ENCODE measurements at places on chromosomes 16 and 17. TPM values are rescaled to one million over a fixed set of nuclear protein-coding genes. Genes with fewer than 3 reads are reported as not detected.

HOXB7 gene
- 0.93 TPM for total RNA-seq

CIITA gene
- 401 TPM for total RNA-seq

ZNF469 gene
- total RNA-seq = 4.2 TPM

SLC47A2 gene
- total RNA-seq = not detected

NOG gene
- total RNA-seq = not detected

ABI3 gene
- total RNA-seq = 6.5 TPM

SLC5A10 gene
- total RNA-seq = not detected

TNFRSF17 gene
- total RNA-seq = 6.9 TPM

PRR35 gene
- total RNA-seq = not detected

KRTAP4-3 gene
- not detected for total RNA-seq

SULT1A2 gene
- total RNA-seq = not detected

ZNF23 gene
- 13.3 TPM for total RNA-seq

STX1B gene
- 1.6 TPM for total RNA-seq

KRT27 gene
- not detected for total RNA-seq

TBC1D3K gene
- total RNA-seq = not detected

PHOSPHO1 gene
- 0.59 TPM for total RNA-seq

TERB1 gene
- total RNA-seq = not detected

C17orf50 gene
- not detected for total RNA-seq

TBC1D28 gene
- total RNA-seq = not detected

NRN1L gene
- 0.69 TPM for total RNA-seq

TRAP1 gene
- 78.7 TPM for total RNA-seq

TBX4 gene
- total RNA-seq = not detected

GPR179 gene
- not detected for total RNA-seq

DOC2A gene
- not detected for total RNA-seq

EPX gene
- total RNA-seq = not detected

HNF1B gene
- 36.3 TPM for total RNA-seq

HBM gene
- not detected for total RNA-seq

ARMC5 gene
- 10.9 TPM for total RNA-seq

GLOD4 gene
- total RNA-seq = 51.4 TPM

CDH5 gene
- not detected for total RNA-seq

HEATR9 gene
- total RNA-seq = not detected

AOC2 gene
- 2.0 TPM for total RNA-seq

OMG gene
- 0.16 TPM for total RNA-seq

PPM1E gene
- total RNA-seq = 0.02 TPM

SLC6A2 gene
- not detected for total RNA-seq

ADAT1 gene
- total RNA-seq = 57.2 TPM

KRT31 gene
- total RNA-seq = not detected

G6PC1 gene
- not detected for total RNA-seq

CCL7 gene
- total RNA-seq = not detected

NXN gene
- 0.15 TPM for total RNA-seq

SMIM5 gene
- 1.7 TPM for total RNA-seq

DNAH17 gene
- 0.29 TPM for total RNA-seq

PNMT gene
- not detected for total RNA-seq

KRT24 gene
- not detected for total RNA-seq

KCNJ2 gene
- not detected for total RNA-seq

KCNJ12 gene
- not detected for total RNA-seq

KIF19 gene
- not detected for total RNA-seq

KRTAP3-2 gene
- not detected for total RNA-seq
